Neural crest cell (in vitro differentiated cells): ENCODE measurements at places on chromosomes 5 and 9. TPM values are rescaled to one million over a fixed set of nuclear protein-coding genes. Genes with fewer than 3 reads are reported as not detected.
A peak's percentile ranks its signal among the peaks of the same experiment; 100 is the strongest.

- no peak overlapping the region for H3K27ac ChIP-seq
- H3K4me3 ChIP-seq = no peak overlapping the region
- DNase-seq = no peak
- H3K36me3 ChIP-seq = peaks cover 2% of the 10 kb centered on the region
Observed at GRCh38 chr5:172647352-172648012, 6.4 kb downstream of the NEURL1B start.

GRCh38 chr9:126630458-126631237, 16.9 kb downstream of the LMX1B start:
- no peak overlapping the region for H3K27ac ChIP-seq
- H3K36me3 ChIP-seq = no peaks in the 10 kb centered on the region
- H3K4me1 ChIP-seq = peaks cover 16% of the 10 kb centered on the region
- H3K4me3 ChIP-seq = no peak overlapping the region

DNA sequence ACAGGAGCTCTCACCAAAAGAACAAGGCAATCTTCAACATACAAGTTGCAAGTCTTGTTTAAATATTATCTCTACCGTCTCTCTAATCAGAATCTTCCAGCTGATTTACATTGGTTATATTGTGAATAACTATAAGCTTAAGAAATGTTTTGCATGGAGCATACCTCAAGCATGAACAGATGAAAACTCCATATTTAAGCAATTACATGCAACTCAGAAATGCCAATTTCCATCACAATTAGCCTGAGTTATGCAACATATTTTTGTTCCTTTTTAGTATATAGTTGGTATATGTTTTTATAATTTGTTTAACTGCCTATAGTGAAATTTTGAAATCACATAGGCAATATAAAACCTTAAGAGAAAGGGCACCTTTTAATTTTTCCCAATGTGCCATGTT, 142.5 kb downstream of the DENND1A start:
- H3K4me3 ChIP-seq = no peak overlapping the region
- no peak overlapping the region for H3K27ac ChIP-seq
- no peaks in the 10 kb centered on the region for H3K36me3 ChIP-seq
- no peak for DNase-seq
- peaks cover 8% of the 10 kb centered on the region for H3K4me1 ChIP-seq

DNA sequence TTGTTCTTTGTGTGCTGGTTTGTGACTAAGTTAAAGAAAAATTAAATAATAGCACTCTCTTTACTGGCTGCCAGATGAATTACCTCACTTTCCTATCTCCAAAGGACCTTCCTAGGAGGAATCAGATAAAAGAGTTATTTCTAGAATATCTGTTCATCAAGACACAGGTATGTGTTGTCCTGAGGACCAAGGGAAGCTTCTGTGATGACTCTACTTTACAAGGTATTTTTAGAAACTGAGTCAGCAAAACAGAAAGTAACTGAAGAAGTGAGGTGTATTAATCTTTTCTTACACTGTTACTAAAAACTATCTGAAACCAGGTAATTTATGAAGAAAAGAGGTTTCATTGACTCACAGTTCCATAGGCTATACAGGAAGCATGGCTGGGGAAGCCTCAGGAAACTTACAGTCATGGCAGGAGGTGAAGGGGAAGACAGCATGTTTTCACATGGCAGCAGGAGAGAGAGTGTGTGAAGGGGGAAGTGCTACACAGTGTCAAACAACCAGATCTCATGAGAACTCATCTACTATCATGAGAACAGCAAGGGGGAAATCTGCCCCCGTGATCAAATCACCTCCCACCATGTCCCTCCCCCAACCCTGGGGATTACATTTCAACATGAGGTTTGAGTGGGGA, 189.2 kb upstream of the DMAC1 start:
- peaks cover 3% of the 10 kb centered on the region for H3K27me3 ChIP-seq
- H3K27ac ChIP-seq = peak overlapping the region; percentile 89
- H3K4me1 ChIP-seq = peaks cover 12% of the 10 kb centered on the region
- DNase-seq = no peak
- H3K36me3 ChIP-seq = peaks cover 4% of the 10 kb centered on the region

GRCh38 chr9:14722391-14723035, at the start of gene CER1:
Gene CER1, minus strand, starts transcription at chr9:14722733. Its CDS starts 61 bp downstream, at chr9:14722672.
- peaks cover 17% of the 10 kb centered on the region for H3K4me1 ChIP-seq
- DNase-seq = no peak
- H3K4me3 ChIP-seq = no peak within 1 kb of the TSS
- peak within 1 kb of the TSS; percentile 20 for H3K27ac ChIP-seq
- peaks cover 6% of the 10 kb centered on the region for H3K27me3 ChIP-seq

GRCh38 chr5:135986891-135987401, 32.2 kb upstream of the LECT2 start:
- H3K27me3 ChIP-seq = peaks cover 4% of the 10 kb centered on the region
- H3K27ac ChIP-seq = no peak overlapping the region
- peaks cover 2% of the 10 kb centered on the region for H3K36me3 ChIP-seq
- no peaks in the 10 kb centered on the region for H3K4me1 ChIP-seq

Gene AQP7
- 0.57 and 0.98 TPM in 2 replicates for total RNA-seq

Gene CBY3
- total RNA-seq = not detected in 2 replicates

Gene KCNN2
- total RNA-seq = 1.9 and 2.7 TPM in 2 replicates
